Bronchus fibroblast of lung (primary cell): ENCODE measurements at places on chromosomes 12 and 14. TPM values are rescaled to one million over a fixed set of nuclear protein-coding genes. Genes with fewer than 3 reads are reported as not detected.

PTGER2 gene
- 120 and 124 TPM in 2 replicates for total RNA-seq

GNB3 gene
- 1.3 and 2.2 TPM in 2 replicates for total RNA-seq

PDE3A gene
- 0.34 and 0.59 TPM in 2 replicates for total RNA-seq

CMTM5 gene
- 0.67 and 0.89 TPM in 2 replicates for total RNA-seq

PPM1H gene
- total RNA-seq: 0.50 and 0.59 TPM in 2 replicates

RNU6-7 gene
- total RNA-seq: not detected in 2 replicates

MAP1LC3B2 gene
- 0.17 and 0.30 TPM in 2 replicates for total RNA-seq

CABP1 gene
- under 0.01 TPM in 1 of 2 replicates, not detected in the other for total RNA-seq

GPRC5D gene
- total RNA-seq: not detected in 2 replicates

SYCP3 gene
- total RNA-seq: 0.50 TPM in 1 of 2 replicates, not detected in the other

C12orf54 gene
- not detected in 2 replicates for total RNA-seq

HAL gene
- total RNA-seq: under 0.01 TPM in 2 replicates

LGR5 gene
- total RNA-seq: under 0.01 TPM in 1 of 2 replicates, not detected in the other

ADAM21 gene
- under 0.01 and 0.59 TPM in 2 replicates for total RNA-seq

TMEM119 gene
- 67.8 and 72.6 TPM in 2 replicates for total RNA-seq

OTUB2 gene
- total RNA-seq: 1.3 TPM in 2 replicates

CLEC4E gene
- not detected in 2 replicates for total RNA-seq

TESPA1 gene
- not detected in 2 replicates for total RNA-seq

SELPLG gene
- total RNA-seq: 0.74 and 2.4 TPM in 2 replicates

ACSS3 gene
- total RNA-seq: 8.9 and 12.9 TPM in 2 replicates

PRIMA1 gene
- not detected in 2 replicates for total RNA-seq

APOF gene
- not detected in 2 replicates for total RNA-seq

LRRC10 gene
- not detected in 2 replicates for total RNA-seq

CLEC14A gene
- total RNA-seq: 6.2 and 7.6 TPM in 2 replicates

FOXA1 gene
- total RNA-seq: under 0.01 TPM in 1 of 2 replicates, not detected in the other

VASH1 gene
- total RNA-seq: 3.1 and 4.0 TPM in 2 replicates

DDIT3 gene
- total RNA-seq: 44.3 and 48.3 TPM in 2 replicates

RIN3 gene
- 6.2 and 7.3 TPM in 2 replicates for total RNA-seq
